Thyroid gland (tissue), 4 donors: ENCODE measurements at places on chromosomes 13 and 19.

DNA sequence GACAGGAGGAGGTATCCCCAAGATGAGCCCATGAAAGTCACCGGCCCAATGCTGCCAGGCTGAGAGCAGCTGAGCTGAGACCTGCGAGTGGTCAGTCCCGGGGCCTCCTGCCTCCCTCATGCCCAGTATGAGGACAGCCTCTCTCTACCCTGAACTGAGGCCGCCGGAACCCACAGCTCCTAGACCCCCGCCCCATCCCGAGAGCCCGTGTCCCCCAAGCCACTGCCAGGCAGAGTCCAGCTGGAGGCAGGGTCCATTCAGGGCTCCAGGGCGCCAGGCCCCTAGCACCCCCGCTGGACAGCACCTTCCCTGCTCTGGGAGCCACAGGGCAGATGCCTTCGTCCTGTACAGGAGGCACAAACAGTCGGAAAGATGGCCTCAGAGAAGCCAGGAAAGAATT lies 38.7 kb downstream of the MLLT1 start:
- no peak for DNase-seq

GRCh38 chr19:35295792-35296462 lies 4.0 kb downstream of the MAG start:
- DNase-seq, result no peak

DNA sequence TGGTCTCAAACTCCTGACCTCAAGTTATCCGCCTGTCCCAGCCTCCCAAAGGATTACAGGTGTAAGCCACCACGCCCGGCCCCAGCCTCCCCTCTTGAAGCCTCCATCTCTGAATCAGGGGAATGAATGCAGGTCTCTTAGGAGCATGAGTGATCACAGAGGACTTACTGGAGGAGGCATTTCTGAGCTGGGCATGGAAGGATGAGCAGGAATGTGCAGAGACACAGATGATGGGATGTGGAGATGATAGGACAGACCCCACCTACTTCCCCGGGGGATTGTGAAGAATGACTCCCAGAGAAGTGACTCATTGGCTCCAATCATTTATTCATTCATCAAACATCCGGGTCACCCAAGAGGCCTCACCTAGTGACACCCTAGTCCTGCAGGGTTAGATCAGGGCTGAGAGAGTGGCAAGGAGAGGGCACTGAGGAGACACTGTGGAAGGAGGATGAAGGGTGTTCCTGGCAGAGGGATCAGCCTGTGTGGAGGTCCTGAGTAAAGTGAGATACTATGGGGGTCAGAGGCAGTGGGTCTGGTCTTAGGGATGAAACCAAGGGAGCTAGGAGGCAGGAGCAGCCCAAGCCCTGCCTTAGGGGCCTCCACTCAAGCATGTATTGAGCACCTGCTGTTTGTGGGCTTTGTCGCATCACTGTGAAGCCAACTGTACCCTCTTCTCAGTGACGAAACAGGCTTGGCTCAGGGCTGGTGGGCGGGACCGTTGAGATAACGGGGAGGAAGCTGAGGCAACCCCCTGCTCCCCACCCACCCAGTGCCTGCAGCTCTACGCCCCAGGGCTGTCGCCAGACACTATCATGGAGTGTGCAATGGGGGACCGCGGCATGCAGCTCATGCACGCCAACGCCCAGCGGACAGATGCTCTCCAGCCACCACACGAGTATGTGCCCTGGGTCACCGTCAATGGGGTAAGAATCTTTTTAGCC lies 3.0 kb downstream of the IFI30 start:
- no peak for DNase-seq

- DNase-seq, result no peak
Measured at GRCh38 chr19:6743714-6744380, 4.4 kb downstream of the TRIP10 start.

DNA sequence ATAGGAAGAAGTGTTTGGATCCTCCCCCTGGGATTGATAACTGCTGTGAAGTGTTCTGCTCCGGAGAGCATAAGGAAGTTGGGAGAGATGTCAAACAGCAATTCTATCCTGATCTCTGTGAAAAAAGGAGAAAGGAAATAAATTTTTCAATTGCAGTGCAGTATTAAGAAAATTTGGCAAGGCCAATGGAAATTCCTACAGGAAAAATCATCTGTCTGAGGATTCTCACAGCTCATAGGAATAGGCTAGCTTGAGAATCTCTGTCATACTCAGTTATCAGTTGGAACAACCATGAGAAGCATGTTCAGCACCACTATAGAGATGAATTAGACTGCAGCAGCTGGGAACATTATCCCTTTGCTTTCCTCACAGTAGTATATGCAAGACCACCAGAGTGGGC lies 1238.9 kb upstream of the MIR17HG start:
- DNase-seq, result no peak

GRCh38 chr19:52536448-52536800 lies 9.0 kb downstream of the ZNF808 start:
- no peak for DNase-seq

DNA sequence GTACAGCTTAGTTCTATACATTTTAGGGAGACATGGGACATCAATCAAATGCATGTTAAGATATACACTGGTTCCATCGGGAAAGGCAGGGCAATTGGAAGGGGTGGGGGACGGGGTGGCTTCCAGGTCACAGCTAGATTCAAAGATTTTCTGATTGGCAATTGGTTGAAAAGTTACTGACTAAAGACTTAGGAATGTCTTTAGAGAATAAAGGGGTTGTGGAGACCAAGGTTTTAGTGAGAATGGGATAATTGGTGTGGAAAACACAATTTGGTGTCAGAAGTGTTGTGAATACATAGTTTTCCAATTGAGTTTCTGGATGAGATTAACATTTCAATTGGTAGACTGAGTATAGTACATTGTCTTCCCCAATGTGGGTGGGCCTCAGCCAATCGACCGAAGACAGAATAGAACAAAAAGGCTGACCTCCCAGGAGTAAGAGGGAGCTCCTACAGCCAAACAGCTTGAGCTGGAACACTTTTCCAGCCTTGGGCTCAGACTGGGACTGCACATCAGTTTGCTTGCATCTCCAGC lies 988 bp upstream of the CCDC169 start:
- no peak for DNase-seq

DNA sequence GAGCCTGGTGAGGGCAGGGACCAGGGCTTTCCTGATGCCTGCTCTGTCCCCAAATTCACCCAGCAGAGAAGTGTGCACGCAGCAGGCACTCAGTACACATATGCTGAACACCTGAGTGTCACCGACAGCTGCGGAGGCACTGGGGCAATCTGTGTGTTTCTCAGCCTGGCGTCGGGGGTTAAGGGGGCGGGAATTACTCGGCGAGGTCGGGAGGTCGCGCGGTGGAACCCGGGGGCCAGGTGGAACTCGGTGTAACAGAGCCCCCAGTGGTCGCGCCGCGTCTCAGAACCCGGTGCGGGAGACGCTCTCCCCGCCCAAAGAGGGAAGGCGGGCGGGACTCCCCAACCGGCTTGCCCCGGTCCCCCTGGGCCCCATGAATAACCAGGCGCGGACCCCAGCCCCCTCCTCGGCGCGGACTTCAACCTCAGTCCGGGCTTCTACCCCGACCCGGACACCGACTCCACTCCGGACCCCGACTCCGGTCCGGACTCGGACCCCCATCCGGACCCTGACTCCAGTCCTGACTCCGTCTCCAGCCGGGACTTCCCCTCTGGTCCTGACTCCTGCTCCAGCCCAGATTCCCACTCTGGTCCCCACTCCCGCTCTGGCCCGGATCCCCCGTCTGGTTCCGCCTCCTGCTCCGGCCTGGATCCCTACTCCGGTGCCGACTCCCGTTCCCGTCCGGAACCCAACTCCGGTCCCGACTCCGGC lies at the start of gene SELENOV:
SELENOV (plus strand) TSS at position 300 of the 711 bp plus-strand sequence; CDS start at position 374, 74 bp downstream.
- DNase-seq, result peak; percentile 37

GRCh38 chr19:1214299-1214861 lies 8.8 kb downstream of the STK11 start:
- no peak for DNase-seq

- no peak for DNase-seq
Measured at GRCh38 chr13:49540552-49540951, 44.8 kb downstream of the PHF11 start.

DNA sequence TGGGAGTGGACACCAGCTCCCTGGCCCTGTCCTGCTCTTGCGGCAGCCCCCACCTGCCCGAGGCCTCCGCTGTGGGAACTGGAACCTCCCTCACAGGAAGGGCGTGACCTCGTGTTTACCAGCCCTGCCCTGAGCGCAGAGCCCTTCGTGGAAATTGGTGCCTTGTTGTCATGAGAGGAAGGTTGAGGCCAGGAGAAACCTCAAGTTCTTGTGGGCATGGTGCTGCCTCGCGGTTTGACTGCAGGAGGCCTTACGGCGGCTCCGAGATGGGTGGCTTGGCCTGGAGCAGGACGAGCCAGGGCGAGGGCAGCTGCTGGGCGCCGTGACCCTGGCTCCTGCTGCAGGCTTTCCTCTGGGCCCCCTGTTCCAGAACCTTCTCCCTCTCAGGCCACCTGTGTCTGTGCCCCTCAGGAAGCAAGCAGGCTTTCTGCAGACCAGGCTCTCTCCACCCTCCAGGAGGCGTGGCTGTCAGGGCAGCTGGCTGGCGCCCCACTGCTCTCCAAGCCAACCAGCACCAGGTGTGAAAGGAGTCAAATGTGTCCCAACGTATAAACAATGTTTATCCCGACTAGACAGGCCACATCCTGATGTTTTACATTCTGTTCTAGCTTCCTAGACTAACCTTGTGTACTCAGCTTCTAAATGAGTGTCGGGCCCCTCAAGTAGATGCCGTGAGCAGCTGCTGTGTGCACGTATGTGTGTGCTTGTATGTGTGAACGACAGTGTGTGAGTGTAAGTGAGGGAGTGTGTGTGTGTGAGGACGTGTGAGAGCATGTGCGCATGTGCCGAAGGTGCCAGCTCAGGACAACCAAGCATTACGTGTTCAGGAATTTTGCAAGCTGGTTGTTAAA lies 10.4 kb upstream of the RASA3 start:
- no peak for DNase-seq

GRCh38 chr13:112730157-112730671 lies 40.4 kb downstream of the ATP11A start:
- DNase-seq, result no peak

DNA sequence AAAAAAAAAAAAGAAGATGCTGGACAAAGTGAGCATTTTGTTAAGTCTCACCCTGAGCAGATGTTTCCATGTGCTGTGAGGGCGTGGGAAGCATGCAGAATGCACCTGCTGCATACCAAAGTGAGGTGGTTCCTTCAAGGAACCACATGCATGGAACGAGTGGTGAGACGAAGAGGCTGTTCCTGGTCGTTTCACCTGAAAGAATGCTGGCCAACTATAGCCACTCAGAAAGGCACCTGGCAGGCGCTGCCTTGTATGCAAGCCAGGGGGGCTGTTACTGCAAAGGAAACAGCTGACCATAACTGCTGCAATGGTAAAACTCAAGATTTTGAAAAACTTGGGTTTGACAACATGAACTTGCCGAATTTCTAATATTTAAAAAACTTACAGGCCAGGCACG lies 14.7 kb downstream of the MIER2 start:
- DNase-seq, result peak; percentile 58

- no peak for DNase-seq
Measured at GRCh38 chr19:29484876-29485275, 40.9 kb upstream of the VSTM2B start.

DNA sequence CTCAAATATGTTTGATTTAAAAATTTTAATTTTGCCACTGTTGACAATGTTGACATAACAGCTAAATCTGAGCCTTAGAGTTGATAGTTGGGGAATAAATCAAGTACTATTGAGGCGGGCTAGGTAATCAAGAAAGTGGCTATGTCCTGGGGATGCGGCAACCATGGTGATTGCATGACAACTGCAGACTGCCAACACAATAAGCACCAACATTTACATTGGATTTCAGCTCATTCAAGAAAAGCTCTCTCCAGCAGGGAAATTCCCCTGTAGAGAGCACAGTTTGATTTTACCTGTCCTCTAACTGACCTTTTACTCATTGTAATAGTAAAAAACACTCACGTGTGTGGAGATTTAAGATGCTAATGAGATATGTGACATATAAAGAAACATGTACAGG lies 63.1 kb downstream of the ZNF100 start:
- no peak for DNase-seq

DNA sequence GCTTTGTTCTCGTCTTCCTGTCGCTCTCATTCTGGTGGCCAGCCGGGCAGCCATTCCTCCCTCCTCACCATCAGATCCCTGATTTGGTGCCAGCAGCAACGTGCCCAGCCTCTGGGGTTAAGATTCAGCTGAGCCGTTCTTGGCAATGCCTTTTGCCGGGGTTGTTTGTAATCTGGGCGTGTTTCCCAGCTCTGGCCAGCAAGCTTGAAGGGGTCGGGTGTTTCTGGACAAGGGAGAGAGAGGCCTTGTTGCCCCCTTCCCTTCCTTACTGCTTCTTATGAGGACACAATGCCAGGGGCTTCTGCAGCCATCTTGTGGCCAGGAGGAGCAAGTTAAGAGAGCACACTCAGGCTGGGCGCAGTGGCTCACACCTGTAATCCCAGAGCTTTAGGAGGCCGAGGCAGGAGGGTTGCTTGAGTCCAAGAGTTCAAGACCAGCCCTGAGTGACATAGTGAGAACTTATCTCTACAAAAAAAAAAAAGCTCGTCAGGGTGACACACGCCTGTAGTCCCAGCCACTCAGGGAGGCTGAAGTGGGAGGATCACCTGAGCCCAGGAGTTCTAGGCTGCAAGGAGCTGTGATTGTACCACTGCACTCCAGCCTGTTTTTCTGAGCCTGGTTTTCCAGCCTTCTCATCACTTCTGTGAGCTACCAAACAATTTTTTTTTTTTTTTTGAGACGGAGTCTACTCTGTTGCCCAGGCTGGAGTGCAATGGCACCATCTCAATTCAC lies 10.7 kb upstream of the CRTC1 start:
- peak; percentile 53 for DNase-seq

DNA sequence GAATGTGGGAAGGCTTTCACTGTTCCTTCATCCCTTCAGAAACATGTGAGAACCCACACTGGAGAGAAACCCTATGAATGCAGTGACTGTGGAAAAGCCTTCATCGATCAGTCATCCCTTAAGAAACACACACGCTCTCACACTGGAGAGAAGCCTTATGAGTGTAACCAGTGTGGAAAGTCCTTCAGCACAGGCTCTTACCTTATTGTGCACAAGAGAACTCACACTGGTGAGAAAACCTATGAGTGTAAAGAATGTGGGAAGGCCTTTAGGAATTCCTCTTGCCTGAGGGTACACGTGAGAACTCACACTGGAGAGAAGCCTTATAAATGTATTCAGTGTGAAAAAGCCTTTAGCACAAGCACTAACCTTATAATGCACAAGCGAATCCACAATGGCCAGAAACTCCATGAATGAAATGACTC lies 18.6 kb downstream of the ZNF177 start:
- DNase-seq, result no peak

DNA sequence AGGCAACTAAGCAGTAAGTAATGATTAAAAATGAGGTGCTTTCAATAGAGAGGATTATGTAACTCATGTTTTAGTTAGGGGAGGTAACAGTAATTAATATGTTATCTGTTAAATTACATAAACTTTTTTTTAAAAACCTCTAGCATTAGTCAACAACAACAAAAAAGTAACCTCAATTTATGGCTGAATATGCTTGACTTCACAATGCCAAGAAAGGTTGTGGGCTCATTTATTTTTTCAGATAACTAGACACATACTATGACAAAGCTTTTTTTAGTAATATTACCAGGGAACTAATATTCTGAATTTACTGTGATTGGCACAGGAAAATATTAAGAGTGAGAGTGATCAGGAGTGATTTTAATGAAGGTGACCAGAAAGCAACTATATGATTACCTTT lies 54.9 kb downstream of the KCNRG start:
- DNase-seq, result no peak

- no peak for DNase-seq
Measured at GRCh38 chr13:104872153-104872552, 1663.3 kb downstream of the EFNB2 start.

GRCh38 chr19:19591133-19591825 lies 27.2 kb downstream of the PBX4 start:
- peak; percentile 58 for DNase-seq

- DNase-seq, result no peak
Measured at GRCh38 chr13:86882835-86883234, 788.3 kb upstream of the SLITRK5 start.

- no peak for DNase-seq
Measured at GRCh38 chr19:1756705-1757465, 3.6 kb downstream of the ONECUT3 start.
